Activated T-cell treated with anti-CD3 and anti-CD28 coated beads for 4 hours (primary cell): ENCODE measurements at places on chromosomes 6 and 20.

DNA sequence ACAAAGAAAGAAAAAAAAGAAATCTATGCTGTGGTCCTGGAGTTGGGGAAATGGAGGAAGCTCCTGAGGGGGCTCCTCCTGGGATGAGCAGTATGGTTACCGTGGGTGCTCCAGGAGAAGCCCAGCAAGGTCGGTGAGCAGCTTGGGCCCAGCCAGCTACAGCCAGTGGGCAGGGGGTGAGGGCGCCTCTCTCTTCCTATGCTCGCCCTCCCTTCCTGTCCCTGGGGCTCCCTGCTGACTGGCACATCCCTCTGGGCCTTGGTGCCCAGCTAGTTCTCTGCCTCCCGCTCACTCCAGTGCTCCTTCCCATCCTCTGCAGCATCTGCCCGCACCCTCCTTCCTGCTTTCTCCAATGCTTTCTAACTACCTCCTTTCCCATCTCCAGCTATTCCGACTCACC is 16.6 kb downstream of the CD40 start:
- DNase-seq, result no peak

- DNase-seq, result no peak
These were observed 12.4 kb downstream of the TFB1M start for GRCh38 chr6:155301867-155302266.

- DNase-seq, result no peak
These were observed 85.2 kb downstream of the FKBP5 start for GRCh38 chr6:35603326-35604202.

- no peak for DNase-seq
These were observed 88.2 kb downstream of the GJA1 start for GRCh38 chr6:121523628-121524027.
